Right cardiac atrium (tissue), 5 donors: ENCODE measurements at places on chromosomes 4 and X. TPM values are rescaled to one million over a fixed set of nuclear protein-coding genes. Genes with fewer than 3 reads are reported as not detected.

- DNase-seq = no peak
Observed at GRCh38 chrX:40291553-40291952, 193.8 kb upstream of the BCOR start.

- DNase-seq = peak; percentile 66
Observed at GRCh38 chrX:152904151-152905080, 6.5 kb downstream of the ZNF185 start.

- no peak for DNase-seq
Observed at GRCh38 chrX:78573630-78574029, 85.5 kb downstream of the RTL3 start.

GRCh38 chr4:102551958-102552565 is 50.9 kb downstream of the NFKB1 start:
- DNase-seq = no peak

DNA sequence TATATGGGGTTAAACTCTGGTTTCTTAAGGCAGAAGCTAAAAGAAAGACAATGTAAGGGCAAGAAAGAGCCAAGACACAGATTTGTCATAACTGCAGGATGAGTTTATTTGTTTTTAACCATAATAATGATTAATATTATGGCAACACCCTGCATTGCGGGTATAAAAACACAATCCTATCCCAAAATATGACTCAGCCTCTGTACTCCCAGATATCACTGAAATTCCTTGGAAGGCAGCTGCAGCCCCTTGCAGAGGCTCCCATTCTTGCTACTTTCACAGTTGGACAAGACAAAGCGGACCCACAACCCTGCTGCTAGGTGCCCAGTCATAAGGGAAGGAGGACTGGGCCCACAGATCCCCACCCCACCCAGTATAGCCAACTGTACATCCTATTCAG is 20.4 kb upstream of the FGF16 start:
- DNase-seq = no peak

DNA sequence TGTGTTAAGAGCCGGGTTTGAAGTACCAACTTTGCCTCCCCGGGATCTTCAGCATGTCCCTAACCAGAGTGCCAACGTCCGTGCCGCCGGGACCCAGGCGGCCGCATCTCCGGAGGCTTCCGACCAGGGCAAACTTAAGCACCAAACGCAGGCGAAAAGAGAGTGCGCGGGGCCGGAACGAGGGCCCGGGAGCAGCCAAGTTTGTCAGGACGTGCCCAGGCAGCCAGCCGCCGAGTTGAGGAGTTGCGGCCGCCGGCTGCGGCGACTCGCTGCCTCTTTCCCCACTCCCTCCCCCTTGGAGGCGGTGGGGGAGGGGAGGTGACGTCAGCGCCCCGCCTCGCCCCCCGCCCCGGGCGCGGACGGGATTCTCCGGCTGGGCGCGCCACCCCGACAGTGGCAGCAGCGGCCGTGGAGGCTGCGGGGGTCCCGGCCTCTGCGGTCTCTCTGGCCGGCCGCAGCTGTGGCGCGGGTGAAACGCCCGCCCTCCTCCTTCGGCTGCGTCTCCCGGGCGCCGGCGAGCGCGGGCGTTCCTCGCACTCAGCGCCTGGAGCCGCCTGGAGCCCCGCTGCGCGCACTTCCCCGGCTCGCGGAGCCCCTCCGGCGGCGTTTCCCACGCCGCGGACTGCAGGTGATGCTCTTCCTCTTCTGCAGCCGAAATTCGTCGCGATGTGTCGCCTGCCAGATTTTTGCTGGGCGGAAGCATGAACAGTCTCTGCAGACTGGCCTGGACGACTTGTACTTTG is 2.9 kb upstream of the FAT1 start:
- DNase-seq = peak; percentile 73

DNA sequence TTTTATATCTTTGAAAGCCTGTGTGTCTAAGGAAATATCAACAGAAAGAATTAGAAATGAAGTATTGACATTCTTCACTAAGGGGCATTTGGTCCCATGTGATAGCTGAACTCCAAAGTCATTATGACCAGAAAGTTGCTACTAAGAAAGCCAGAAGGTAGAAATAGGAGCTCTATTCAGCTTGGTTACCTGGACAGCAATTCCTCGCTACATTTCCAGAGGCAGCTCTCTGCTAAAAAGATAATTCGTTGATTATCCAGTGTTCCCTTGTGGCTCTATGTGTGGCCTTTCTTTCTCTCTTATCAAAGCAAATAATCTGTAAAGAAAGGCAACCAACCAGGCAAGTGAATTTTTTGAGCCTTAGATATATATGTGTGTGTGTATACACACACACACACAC is 341.3 kb downstream of the ADGRL3 start:
- DNase-seq = no peak

- DNase-seq = no peak
Observed at GRCh38 chr4:128286474-128287058, 1.0 kb downstream of the PGRMC2 start.

- DNase-seq = no peak
Observed at GRCh38 chr4:185371702-185372101, 24.0 kb downstream of the LRP2BP start.

GRCh38 chrX:114906984-114907510 is 110.4 kb downstream of the IL13RA2 start:
- DNase-seq = no peak

DNA sequence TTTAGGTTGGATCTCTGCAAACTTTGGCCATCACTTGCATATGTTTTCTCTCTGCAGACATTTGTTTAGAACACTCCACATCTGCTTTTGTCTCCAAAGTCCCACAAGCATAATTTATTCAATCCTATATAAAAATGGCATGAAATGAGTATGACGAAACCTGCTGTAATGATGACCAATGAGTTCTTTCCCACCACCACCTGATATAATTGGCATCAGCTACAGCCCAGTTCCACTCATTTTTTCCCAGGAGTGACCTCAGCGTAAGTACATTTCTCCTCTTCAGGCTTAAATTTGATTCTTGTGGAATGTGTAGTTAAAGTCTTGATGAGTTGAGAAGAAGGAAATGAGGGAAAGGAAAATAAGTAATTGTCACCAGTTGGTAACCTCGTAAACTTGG is 205.1 kb downstream of the AWAT2 start:
- DNase-seq = no peak

- DNase-seq = no peak
Observed at GRCh38 chrX:151031391-151031975, 48.3 kb downstream of the HMGB3 start.

- DNase-seq = no peak
Observed at GRCh38 chr4:2424581-2424980, 5.8 kb downstream of the CFAP99 start.

DNA sequence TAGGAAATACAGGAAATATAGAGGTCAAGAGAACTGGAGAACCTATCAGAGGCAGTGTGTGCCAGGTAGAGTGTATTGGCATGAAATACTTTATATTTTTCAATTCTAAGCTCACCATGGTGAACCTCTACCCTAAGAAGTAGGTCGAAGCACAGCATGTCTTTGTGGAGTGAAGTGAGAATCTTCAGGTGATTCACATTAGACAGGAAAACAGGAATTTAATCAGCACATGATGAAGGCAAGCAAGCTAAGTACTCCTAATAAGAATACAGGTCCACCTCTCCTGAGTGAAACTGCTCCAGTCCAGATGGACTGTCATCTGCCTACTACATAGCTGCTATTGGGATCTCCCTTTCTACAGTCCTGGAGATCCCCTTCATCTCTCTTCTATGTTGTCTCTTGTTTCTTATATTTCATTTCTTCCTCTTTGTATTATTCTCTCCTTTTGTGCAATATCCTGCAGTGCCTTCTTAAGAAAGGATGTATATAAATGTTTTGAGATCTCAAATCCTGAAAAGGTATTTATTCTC is 159.0 kb downstream of the LRBA start:
- DNase-seq = no peak

DNA sequence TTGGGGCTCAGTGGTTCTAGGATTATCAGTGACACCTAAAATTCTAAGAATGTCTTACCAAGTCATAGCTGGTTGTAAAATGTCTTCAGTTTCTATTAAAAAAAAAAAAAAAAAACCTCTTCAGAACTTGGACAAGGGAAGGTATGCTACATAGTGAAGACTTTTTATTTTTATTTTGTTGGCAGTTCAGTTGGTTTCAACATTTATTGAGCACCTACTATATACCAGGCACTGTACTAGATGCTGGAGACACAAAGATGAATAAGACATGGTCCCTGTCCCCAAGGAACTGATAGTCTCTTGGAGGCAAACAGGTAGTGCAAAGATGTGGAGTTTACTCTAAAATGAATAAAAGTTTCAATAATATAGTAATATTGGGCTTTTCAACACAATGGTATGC is 8.9 kb upstream of the BBS7 start:
- no peak for DNase-seq

- no peak for DNase-seq
Observed at GRCh38 chr4:142844782-142845181, 1.3 kb downstream of the INPP4B start.

GRCh38 chr4:74948236-74948635 is 15.3 kb downstream of the PARM1 start:
- no peak for DNase-seq

DNA sequence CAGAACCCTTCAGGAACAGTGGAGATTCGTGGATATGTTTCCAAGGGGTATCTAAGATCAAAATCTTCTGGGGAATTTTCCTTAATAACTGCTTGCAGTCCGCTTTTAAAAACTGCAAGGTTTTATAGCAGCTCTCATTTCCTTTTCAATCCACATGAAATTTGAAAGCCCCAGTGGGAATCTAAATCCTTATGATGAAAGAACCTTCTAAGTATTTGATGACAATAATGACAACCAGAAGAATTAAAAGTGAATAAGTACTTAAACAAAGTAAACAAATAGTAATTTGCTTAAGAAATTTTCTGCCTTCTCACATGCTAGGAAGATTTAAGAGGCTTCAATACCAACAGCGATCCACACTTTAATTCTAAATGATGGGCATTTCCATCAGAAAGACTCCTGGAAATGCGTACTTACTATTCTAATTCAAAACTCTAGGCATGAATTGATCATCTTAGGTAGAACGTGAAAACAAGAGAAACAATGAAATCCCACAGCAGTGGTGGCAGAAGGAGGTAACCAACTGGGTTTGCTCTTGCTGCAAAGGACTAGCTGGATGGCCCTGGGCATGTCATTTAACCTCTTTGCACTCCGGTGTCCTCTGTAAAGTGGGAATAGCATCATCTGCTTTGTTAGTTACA is 37.6 kb upstream of the S100G start:
- no peak for DNase-seq

GRCh38 chr4:90120037-90120436 is 7.2 kb upstream of the CCSER1 start:
- no peak for DNase-seq

- DNase-seq = no peak
Observed at GRCh38 chr4:2194496-2194895, 47.4 kb downstream of the HAUS3 start.

GRCh38 chr4:145791988-145792387 is 112.0 kb downstream of the C4orf51 start:
- no peak for DNase-seq

- no peak for DNase-seq
Observed at GRCh38 chrX:77953708-77954107, 15.7 kb downstream of the PGAM4 start.

- no peak for DNase-seq
Observed at GRCh38 chr4:145436796-145437195, 44.9 kb upstream of the SMAD1 start.

GRCh38 chr4:13597141-13597540 is 30.4 kb downstream of the BOD1L1 start:
- DNase-seq = no peak

DNA sequence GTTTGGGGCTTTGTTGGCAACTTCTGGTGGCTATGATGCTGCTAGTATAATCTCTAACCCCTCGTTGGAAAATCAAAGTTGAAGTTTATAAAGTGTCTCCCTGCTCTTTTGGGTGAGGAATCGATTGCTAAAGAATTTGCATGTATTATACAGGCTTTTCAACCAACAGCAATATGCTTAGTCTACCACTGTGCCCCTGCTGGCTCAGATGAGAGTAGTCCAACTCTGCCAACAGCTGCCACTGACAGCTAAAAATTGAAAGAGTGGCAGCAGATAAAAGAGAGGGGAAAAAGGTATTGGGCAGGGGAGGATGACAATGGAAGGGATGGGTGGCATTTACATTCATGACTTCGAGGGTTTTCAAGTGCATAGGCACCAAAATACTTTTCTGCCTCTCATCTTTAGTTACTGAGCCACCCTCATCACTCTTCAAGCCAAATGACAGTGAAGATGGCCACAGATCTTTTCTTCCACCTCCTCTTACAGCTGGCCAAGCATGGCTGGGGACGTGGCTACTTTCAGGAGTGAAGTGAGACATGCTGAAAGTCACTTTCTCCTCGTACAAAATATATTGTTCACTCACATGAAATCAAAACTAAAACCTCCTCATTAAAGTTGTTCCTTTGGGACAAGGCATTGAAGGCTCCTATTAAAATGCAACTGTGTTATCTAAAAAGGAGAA is 2.7 kb upstream of the GRIA3 start:
- DNase-seq = no peak

DNA sequence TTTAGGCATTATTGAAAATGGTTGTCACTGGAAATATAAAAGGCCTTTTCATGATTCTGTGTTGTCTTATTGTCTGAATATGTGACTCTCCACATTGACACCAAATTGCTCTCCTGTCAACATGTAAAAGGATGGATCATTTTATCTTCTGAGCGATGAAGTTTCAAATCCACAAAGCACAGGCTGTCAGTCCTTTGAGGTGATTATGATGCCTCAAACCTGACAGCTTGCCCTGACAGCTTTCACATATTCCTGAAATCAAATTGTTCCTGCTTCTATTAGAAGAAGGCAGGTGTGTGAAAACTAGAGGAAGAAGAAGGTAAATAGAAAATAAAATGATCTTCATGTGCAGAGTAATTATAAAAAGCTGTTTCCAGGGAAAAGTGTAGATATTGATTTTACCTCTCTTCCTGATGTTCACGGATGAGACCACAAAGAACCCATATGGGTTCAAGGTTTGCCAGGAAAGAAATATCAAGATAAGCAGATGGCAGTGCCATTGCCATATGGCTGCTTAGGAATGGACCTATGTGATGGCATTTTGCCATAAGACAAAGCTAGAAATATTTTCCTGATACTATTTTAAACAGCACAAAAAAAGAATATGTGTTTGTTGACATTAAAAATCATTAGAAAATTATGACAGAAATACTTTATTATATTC is 1006.3 kb upstream of the AGA start:
- no peak for DNase-seq

- no peak for DNase-seq
Observed at GRCh38 chr4:122762520-122762919, 30.0 kb downstream of the BBS12 start.

- no peak for DNase-seq
Observed at GRCh38 chrX:23035493-23035892, 35.7 kb downstream of the DDX53 start.

Gene DRD5
- total RNA-seq = not detected

Gene TENM3
- 4.5 TPM for total RNA-seq

Gene MAGEA9B
- total RNA-seq = not detected

Gene REELD1
- total RNA-seq = not detected

Gene ZCCHC12
- 0.14 TPM for total RNA-seq

Gene TKTL1
- 8.6 TPM for total RNA-seq

Gene TEX13C
- total RNA-seq = not detected

Gene TCEAL9
- 47.0 TPM for total RNA-seq
